ENCODE measurements at places on chromosomes 13 and 19.
A peak's percentile ranks its signal among the peaks of the same experiment; 100 is the strongest.

DNA sequence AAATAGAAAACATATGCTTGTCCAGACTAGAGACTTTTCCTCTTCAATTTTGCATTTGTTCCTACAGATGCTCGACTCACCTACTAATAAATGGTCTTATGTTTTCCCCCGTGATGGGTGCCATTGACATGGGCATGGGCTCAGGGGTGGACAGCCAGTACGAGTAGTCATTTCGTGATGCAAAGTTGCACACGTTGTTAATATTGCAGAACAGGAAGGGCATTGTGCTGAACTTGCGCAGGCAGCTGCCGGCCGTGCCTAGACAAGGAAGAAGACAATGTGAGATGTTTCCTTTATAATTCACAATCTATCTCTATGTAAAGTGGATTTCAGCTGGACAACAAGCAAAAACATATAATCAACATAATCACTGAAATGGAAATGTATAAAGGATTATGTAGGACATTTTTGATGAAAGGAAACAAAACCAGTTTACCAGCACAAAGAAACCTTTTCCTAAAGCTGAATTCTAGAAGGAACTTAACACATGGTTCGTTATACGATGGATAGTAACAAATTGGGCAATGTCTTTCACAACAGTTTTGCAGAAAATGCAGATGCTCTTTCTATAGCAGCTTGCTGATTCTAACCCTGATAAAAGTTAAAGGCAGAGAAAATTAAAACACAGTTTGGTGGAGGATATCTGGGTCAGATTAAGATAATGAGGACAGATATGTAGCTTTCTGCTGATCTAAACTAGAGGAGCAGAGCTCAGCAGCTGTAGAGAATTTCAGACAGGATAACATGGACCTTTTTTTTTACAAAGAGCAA, 145.7 kb downstream of the COL4A1 start:
- DNase-seq, result no peak

GRCh38 chr19:56103027-56103614, 18.0 kb downstream of the ZNF787 start:
- DNase-seq, result no peak

DNA sequence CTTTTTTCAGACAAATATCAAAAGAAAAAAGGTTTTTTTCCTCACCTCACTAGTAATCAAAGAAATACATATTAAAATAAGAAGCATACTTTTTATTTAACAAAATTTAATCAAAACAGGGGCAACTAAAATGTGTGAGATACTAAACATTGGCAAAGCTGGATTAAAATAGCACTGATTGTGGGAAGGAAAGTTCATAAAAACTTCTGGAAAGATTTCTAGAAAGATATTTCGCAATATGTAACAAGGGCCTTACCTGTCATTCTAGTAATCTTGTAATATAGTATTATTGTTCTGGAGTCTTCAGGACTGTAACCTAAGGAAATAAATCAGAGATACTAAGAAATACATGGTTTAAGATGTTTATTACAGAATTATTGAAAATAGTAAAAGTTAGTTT, 482.5 kb downstream of the SUCLA2 start:
- DNase-seq, result no peak

DNA sequence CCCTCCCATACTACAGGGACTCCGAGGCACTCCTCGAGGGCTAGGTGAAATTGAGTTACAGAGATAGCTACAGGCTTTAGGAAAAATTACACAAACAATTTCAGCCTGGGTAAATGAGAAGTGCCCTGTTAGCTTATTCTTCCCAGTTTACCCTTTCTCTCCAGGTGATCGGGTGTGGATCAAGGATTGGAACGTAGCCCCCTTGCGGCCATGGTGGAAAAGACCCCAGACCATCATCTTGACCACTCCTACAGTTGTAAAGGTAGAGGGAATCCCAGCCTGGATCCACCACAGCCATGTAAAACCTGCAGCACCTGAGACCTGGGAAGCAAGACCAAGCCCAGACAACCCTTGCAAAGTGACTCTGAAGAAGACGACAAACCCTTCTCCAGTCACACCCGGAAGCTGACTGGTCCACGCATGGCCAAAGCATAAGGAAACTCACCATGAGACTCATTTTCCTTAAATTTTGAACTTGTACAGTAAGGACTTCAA, 600.6 kb downstream of the UQCRFS1 start:
- DNase-seq, result no peak

DNA sequence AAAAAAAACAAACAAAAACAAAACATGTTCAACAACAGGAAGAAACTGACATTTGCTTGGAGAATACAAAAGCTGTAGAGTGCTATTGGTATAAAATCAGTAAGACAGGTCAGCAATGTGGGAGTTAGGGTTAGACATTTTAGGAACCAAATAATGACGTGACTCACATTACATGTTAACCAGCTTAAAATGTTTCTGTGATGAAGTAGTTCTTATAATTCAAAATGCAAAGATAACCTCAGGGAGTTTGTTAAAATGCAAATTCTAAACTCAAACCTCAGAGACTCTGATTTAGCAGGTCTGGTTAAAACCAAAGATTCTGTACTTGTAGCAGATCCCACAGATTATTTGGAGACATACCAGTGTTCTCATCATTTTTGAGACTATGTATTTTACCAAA, 549.4 kb upstream of the SLITRK1 start:
- DNase-seq, result no peak

DNA sequence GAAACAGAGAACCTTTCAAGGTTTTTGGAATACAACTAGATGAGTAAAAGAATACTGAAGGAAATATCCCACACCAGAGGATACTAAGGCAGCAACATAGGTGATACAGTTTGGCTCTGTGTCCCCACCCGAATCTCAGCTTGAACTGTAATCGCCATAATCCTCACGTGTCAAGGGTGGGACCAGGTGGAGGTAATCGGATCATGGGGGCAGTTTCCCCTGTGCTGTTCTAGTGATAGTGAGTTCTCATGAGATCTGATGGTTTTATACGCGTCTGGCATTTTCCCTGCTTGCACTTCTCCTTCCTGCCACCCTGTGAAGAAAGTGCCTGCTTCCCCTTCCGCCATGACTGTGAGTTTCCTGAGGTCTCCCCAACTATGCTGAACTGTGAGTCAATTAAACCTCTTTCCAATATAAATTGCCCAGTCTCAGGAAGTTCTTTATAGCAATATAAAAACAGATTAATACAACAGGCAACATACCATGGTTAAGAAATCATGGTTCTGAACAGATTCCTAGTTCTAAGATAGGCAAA, 97.0 kb downstream of the ABCC4 start:
- no peak for DNase-seq

DNA sequence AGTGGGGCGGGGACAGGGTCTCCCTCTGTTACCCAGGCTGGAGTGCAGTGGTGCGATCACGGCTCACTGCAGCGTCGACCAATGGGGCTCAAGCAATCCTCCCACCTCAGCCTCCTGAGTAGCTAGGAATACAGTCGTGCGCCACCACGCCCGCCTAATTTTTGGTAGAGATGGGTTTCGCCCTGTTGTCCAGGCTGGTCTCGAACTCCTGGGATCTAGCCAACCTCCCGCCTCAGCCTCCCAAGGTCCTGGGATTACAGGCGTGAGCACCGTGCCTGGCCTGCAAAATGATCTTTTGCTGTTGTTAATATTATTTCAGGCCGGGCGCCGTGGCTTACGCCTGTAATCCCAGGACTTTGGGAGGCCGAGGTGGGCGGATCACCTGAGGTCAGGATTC, 621 bp upstream of the TGDS start:
- DNase-seq, result no peak

DNA sequence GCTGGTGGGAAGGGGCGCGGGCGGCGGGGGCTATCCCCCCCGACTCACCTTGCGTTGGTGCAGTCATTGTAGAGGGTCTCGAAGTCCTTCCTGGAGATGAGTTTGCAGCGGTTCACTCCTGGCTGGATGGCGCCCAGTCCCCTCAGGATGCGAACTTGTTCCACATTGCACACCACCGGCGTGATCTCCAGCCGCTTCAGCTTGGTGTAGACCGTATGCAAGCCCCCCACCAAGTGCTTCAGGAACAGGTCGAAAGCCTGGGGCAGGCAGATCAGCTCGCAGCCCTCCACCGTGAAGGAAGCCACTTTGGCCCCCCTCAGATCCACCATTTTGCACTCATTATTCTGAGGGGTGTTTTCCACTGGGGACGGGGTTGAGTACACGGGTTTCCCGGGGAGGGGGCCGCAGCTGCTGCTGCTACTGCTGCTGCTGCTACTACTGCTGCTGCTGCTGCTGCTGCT, 1.1 kb downstream of the DACH1 start:
- DNase-seq, result peak; percentile 22

DNA sequence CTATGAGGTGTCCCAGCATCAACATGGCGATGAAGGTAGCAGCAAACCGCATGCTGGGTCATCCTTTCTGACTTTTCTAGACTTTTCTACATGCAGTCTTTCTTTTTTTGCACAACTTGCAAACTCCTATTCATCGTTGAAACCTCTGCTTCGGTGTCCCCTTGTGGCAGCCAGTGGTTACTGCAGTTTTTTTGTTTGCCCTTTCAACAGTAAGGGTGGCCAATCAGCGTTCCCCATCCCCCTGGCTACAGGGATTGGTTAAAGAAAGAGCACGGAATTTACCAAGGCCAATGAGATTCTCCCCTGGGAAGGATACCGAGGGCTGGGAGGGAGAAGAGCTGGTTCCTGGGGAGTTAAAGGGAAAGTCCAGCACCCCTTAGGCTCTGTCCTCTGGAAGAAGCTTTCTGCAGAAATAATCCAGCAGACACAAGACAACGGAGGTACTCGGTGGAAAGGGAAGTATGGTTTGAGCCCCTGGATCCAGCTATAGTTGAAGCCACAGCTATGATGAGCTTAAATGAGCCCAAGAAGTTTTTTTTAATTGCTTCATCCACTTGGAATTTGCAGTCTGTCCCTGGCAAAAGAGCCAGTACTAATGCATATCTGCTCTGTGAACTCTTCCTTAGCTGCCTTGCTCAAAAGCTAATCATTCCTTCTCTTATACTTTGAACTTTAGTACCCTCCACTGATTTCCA, 5.6 kb upstream of the LSM4 start:
- peak; percentile 89 for DNase-seq

GRCh38 chr13:94411747-94412146, 67.7 kb downstream of the DCT start:
- DNase-seq, result no peak

GRCh38 chr13:41259875-41260501, 3.4 kb downstream of the MTRF1 start:
- DNase-seq, result no peak

DNA sequence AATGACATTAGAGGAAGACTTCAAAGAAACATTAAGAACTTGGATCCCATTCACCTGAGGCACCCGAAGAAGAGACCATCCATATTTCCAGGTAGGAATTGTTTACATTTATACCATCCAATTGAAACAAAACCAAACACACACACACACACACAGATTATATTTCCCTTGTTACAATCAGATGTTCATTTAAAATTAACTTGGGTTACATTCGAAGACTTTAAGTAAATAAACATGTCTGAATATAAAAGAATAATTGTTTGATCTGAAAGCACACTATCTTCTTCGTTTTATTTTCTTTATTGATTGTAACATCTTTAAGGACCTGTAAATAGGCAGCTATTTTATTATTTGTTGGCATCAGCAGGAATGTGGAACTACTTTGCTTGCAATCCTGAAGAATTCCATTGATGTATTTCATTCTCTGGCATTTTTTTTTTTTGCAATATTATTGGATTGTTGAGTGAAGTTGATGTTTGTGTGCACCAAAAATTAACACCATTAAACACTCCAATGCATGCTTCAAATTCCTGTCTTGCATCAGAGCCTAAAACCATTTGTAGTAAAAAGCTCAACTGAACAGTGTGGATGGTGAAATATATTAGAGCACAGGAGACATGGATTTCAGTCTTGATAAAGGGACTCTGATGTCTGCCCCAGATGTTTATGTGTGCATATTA, 85.3 kb upstream of the FRY start:
- no peak for DNase-seq

- DNase-seq, result no peak
Measured at GRCh38 chr13:23811366-23812062, 77.7 kb downstream of the MIPEP start.

DNA sequence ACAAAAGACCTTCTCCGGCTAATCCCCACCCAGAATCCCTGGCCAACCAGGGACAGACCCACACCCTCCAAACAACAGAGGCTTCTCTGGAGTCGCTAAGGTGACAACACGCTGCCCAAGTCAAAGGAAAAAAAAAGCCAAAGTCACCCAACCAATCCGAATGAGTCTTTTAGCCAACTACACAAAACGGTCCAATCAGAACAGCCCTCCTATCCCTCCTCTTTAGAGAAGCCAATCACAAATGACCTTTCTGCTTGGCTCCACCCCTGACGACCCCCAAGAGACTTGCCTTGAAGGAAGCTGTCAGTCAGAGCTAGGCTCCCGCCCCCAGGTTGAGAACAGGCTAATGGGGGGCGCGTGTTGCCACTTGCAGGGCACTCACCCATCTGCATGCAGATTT, 6.6 kb upstream of the FBXW9 start:
- peak; percentile 56 for DNase-seq

DNA sequence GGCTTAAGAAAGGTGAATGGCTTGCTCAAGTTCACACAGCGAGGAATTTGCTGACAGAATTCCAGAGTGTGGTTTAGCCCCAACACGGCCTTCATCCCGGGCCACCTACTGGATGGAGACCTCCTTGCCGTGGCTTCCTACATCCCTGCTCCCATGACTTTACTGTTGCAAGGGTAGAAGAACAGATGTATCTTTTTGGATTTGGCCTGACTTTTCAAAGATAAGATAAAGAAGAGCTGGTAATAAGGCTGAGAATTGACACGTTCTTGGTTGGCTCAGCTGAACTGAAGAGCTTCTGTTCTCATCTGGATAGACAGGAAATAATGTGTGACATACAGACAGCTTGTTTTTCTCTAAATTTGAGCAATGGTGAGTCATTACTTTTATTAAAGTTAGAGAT, 113.1 kb downstream of the KLF5 start:
- DNase-seq, result no peak

- DNase-seq, result peak; percentile 70
Measured at GRCh38 chr13:46751811-46752635, 44.9 kb downstream of the ESD start.

DNA sequence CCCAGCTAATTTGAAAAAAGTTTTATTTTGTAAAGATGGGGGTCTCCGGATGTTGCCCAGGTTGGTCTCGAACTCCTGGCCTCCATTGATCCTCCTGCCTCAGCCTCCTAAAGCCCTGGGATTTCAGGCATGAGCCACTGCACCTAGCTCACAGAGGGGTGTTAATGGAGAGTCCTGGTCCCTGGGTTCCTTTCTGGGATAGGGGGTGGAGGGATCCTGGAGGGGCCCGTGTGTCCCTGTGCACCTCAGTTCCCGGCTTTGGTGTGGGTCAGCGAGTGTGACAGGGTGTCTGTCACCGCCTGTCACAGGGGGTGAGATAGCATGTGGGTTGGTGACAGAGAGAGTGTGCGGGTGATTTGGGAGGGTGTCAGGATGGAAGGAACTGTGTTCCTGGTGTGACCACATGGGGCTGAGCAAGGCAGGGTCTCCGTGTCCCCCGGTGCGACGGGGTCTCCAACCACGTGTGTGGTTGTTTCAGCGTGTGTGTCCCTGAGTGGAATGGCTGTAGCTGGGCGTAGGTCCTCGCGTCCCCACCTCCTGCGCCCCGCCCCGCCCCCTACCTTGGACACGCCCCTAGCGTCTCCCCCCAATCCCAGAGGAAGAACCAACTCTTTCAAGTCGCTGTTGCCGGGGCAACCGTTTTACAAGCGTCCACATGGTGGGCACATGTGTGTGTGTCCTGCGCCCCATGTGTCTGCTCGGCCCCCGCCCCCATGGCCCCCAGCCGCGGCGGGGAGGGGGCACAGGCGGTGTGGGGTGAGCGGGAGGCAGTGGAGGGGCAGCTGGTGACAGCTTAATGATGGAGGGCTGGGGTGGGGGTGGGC, 2.9 kb upstream of the NRTN start:
- DNase-seq, result no peak

GRCh38 chr19:54333586-54334298, 5.2 kb downstream of the LILRA4 start:
- DNase-seq, result no peak
